Psoas muscle (tissue), 8 donors: ENCODE measurements at places on chromosomes 3 and 15.

- no peak for DNase-seq
Measured at GRCh38 chr3:115785782-115786181, 162.5 kb downstream of the GAP43 start.

DNA sequence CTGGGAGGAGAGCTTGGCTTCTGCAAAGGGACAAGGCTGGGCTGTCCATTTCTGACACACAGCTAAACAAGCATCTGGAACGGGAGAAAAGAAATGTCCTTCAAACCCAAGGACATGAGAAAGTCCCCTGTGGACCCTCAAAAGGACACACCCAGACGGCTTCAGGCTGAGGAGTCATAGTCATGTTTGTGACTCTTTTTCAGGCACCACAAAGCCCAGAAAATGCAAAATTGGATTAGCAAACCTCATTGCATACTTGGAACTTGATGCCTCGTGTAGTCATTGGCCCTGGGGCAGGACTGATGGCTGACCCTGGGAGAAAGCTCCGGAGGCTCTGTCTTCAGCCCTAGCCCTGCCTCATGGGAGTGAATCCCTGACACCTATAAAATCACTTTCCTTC is 21.5 kb downstream of the FAM174B start:
- no peak for DNase-seq

DNA sequence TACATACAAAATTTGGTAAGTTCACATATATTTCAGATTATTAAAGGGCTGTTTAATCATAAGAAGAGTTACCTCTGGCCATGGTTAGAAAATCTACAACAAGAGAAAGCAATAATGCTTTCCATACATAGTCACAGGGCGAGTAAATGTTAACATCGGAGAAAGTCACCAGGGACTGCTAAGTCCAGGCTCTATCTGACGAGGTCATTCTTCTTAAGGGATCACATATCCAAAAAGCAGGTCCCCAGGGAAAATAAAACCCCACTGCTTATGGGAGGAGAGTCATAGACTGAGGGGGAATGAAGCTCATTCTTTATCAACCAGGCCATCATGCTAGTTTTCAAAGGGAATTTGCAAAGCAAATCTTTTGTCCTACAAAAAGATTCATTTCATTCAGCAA is 3.1 kb downstream of the PCYT1A start:
- DNase-seq = no peak

GRCh38 chr15:63365273-63365680 is 16.4 kb downstream of the CA12 start:
- no peak for DNase-seq

GRCh38 chr3:102444101-102444500 is 9.3 kb downstream of the ZPLD1 start:
- DNase-seq = no peak

DNA sequence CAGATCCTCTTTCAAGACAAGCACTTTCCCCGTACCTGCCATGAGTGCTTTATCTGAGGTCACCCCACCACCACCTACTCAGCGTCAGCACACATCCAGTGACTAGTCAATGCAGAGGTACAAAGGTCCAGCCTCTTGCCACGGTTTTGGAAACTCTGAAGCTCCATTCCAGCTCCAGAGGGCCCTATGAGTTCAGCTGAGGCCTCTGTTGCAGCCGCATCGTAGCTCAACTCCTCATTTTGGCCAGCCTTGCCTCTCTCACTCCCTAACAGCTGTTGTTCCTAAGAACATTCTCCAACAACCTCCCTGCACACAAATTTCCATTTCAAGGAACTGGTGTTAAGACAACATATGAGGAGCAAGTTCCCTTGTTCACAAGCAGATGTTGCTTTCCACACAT is 405.1 kb upstream of the PROK2 start:
- no peak for DNase-seq
